ENCODE measurements at places on chromosomes 1 and 21.

DNA sequence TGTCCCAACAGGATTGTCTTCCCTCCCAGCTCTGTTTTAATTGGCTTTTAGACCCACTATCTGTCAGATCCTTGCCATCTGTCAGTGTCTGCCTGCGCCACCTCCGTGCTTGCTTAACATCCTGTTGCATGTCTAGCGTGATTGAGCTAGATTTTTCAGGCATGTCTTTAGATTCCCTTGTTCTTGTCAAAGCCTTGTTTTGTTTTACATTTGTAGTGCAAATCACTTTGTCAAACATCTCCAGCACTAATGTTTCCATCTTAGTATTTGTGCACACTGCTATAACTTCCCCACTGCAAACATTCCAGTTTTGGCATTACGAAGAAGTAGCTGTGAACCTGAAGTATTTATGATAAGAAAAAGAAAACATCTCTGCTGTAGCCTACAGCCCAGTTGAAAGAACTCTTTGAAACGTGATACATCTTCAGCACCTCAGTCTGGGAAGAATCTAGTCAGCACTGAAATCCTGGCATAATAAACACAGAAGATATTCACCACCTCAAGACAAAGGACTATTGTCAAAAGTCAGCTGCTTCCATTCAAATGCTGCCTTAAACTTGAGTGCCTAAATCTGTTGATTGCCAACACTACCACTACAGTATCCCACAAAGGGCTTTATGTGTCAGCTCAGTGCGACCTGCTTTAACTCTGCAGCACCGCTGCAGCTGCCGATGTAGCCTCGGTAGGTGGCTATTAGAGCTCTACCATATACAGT lies 105.0 kb downstream of the FNBP1L start:
- DNase-seq: peak; percentile 75

- no peak for DNase-seq
Observed at GRCh38 chr1:227174164-227174563, 144.1 kb downstream of the CDC42BPA start.

DNA sequence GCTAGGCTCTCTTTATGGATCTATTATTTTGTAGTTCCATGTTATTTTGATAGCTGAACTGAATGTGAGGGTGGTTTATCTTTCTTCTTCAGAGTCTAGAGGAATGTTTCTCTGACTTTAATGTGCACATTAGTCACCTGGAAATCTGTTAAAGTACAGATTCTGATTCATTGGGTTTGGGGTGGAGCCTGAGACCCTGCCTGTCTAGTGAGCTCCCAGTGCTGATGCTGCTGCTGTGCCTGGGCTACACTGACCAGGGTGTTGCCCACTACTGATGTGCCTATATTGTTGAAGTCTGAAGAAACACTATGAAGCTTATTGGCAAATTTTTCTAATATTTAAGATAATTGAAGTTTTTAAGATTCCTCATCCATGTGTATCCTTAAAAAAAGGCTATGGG lies 35.9 kb downstream of the CD46 start:
- DNase-seq: no peak

DNA sequence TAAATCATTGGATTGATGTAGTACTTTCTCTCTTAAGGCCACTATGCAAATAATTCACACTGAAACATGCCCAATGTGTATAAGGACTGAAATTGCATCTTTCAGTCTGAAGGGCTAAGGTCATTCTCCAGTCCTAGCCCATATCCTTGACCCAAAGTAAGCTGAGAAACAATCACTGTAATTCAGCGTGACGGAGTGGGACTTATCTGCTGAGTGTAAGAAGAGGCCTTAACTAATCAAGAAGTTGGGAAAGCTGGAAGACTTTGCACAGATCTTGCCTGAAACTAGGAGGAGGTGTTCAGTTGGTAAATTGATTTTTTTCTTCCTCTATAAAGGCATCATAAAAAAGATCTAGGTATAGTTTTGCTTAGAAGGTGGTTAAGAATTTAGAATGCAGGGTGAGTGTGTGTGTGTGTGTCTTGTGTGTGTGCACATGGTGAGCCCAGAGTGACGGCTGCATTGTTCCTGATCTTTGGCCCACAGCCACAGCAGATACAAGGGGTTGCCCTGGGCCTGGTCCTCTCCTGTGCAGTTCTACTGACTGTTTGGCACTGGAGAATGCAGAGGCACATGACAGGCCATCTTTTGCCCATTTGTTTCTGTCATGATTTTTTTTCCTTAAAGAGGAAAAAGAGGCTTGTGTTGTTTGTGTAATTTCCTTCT lies 13.3 kb upstream of the PPP2R5A start:
- no peak for DNase-seq

DNA sequence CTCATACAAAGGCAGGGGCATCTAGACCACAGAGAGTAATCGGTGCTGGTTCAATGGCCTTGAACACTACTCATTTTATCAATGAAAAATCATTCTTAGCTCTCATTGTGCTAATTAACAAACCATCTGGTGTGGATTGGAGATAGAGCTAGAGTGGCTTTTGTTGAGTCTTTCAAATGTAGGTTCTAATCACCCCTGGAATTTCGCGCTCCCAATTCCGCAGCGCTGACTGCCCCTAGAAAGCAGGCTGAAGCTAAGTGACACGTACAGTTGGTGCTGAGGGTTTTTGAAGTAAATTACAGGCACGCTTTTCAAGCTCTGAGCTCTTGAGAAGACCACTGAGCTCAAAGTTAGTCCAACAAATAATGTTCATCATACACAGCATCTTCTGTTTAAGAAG lies 31.2 kb upstream of the CA6 start:
- no peak for DNase-seq

DNA sequence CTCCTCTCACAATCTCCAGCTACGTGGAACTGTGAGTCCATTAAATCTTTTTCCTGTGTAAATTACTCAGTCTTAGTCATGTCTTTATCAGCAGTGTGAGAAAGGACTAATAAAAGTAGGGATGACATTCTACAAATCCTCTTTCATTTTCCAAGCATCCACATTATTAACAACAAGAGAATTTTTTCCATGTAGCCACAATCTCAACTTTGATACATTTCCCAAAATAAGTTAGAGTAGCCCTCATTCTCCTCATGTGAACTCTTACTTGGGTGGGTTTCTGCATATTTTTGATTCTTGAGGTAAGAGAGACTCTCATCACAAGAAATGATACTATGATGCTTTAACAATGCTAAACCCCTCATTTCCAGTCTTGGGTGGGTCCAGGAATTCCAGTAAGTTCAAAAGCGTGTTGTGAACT lies 52.8 kb downstream of the TNFSF18 start:
- no peak for DNase-seq

DNA sequence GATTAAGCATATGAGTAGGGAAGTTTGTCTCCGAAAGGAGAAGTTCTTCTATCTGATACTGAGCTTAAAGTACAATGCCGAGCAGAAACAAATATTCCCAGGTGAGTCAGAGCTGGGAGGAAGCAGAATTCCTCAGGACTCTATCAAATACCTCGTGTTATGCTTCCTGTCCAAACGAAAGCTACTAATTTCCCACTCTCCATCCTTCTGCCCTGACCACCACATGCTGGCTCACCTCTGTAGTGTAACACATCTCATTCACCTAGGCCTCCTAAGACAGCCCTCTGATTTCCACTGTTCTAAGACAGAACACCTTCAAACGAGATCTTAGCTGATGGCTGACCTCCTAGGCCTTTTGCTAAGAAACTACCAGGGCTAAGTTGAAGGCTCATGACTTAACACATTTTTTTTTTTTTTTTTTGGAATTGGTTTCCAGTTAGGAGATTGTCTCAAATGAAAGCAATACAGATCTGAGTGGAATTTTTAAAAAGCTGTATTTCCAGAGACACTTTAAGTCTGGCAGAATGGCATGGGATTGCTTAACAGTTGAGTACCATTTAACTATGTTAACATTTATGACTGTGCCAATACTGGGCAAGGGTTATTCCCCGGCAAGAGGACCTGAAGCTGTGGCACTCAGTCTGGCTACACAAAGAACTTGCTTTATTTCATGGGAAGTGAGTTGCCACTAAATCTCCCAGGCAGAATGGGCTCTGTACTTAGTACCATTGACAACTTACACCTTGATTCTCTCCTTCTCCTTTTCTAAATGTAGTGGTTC lies 583.4 kb downstream of the DPYD start:
- no peak for DNase-seq

DNA sequence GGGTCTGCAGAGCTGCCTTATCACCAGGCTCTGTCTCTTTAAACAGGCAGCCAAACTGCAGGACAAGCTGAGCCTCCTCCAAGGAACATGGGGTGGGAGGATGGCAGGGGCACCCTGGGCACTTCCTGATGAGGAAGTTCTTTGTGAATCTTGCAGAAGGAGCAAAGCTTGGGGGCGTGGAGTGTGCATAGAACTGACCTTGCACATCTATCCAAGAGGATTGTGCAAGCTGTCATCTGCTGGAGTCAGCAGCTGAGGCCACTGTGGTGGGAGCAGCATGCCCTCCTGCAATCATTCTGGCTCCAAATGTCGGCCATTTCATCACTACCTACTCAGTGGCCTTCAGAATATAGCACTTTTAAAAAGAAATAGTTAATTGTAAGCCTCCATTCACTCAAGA lies 182.2 kb downstream of the AJAP1 start:
- DNase-seq: no peak

DNA sequence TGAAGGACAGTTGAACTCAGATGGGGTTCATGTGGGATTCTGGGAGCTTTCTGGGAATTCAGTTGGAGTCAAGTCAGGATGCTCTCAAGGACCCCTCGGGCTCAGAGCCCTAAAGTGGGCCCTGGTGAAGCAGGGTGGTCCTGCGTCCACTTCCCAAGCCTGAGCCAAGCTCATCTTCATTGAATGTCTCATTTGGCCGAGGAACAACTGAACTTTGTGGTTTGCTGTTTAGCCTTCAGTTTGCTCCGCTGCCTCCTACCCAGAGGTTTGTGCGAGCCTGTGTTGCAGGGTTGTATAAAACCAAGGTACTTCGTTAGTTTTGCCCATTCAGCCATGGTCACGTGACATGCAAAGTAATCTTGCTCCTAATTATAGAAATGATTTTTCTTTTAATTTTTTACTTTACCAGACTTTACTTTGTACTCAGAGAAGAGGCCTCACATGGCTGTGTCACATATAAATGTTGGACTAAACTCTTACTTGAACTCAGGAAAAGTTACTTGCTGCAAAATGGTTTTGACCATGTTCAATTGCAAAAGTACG lies 49.7 kb downstream of the B3GALT5 start:
- DNase-seq: no peak

GRCh38 chr1:66852870-66853269 lies 51.8 kb upstream of the INSL5 start:
- DNase-seq: no peak

DNA sequence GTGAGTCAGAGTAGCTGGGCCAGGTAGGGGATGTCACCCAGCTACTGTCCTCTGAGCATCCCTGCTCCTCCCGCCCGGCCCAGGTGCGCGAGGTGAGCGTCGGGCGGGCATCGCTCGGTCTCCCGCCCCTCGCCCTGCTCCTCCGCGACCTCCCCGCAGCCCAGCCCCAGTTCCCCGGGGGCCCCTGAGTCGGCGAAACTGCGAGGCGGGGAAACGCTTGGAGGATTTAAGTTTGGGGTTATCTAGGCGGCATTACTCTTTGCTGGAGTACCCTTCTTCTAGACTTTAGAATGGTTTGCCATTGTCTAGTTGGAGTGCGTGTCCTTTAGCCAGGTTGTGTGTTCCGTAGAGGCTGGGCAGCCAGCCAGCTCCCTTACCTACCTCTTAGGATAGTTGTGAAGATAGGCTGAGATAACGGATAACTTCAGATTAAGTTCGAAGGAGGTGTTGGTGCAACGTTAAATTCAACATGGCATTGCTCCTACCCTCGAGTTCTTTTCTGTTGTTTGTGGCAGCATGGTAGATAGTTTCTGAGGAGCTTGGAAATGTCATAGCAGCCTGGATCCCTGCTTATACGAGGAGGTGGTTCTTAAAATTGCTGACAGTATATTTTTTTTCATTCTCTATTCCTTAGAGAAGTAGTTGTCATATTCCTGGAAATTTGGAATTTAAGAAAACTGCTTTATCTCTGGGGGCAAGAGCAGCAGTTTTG lies 697 bp downstream of the AGO3 start:
- DNase-seq: no peak

DNA sequence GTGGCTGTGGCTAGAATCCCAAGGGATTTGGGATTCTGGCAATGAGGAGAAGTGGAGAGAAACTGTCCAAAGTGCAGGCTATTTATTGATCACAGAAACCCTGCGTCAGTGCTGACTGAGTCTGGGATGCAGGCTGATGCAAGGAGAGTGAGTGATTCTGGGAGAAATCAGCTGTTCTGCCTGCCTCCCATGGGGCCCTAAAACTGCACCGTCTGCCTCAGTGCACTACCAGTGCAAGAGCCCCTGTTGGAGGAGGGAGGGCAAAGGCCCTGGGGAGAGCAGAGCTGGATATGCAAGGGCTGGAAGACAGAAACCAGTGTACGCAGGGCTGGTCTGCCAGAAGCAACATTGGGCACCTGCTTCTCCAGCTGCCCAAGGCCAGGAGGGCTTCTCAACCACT lies 42.6 kb downstream of the C1orf198 start:
- DNase-seq: no peak

DNA sequence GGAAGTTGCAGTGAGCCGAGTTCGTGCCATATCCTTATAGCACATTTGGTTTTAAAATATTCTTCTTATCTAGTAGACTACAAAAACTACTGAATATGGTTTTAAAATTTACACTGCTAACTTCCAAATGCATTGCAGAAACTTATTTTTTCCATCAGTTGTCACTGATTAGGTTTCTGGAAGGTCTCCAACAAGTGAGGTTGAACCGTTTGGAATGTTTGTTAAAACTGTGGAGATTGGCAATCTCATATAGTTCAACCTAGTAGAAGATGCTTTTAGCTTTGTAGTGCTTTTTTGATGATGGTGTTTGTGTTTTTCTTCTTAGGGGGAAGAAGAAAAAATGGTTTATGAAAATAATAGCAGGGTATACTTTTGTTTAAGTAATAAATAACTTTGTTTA lies 12.9 kb downstream of the CENPF start:
- no peak for DNase-seq

DNA sequence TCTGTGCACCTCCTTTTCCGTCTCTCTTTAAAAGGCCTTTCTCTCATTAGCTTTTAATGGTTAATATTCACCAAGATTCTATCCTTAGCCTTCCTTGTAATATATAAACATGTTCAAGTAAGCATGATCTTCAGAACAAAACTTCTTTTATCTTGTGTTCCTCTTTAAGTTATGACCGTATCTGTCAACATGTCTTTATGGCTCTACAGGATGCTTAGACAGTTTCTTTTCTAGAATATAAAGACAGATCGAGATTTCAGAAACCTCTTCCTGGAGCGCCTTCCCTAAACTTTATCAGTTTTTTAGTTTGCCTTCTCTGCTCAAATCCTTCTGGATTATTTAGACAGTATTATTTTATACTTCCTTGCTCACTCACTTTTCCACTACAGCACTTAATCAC lies 7.2 kb downstream of the RO60 start:
- no peak for DNase-seq

GRCh38 chr1:6358757-6359201 lies 34.8 kb downstream of the ACOT7 start:
- DNase-seq: no peak

GRCh38 chr1:112706505-112707220 lies at the start of gene RHOC:
TSS of gene RHOC (minus strand) at chr1:112707127. CDS start at chr1:112703799, 3,328 bp downstream.
- DNase-seq: no peak

GRCh38 chr1:102941366-102941947 lies 166.9 kb downstream of the COL11A1 start:
- no peak for DNase-seq

Data from skeletal muscle cell (primary cell).